Epithelial cell of prostate (primary cell): ENCODE measurements at places on chromosomes 1 and 21.

DNA sequence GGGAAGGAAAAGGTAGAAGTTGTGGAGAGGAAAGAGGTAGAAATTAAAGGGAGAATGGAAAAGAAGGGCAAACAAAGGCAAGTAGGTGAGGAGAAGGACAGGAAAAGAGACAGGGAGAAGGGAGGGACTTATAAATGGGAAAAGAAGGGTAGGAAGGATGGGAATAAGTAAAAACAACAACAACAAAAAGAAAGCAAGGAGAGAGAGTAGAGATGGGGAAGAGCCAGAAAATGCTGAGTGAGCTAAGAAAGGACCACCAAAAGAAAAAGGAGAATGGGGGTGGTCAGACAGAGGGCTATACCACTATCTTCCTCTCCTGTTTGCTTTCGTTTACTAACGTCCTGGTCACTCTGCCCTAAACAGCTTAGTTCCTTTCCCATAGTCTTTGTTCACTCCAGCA lies 1.7 kb upstream of the CMPK1 start:
- no peak for DNase-seq

- DNase-seq, result no peak
These were observed 101.3 kb upstream of the ACTL8 start for GRCh38 chr1:17653728-17654351.

DNA sequence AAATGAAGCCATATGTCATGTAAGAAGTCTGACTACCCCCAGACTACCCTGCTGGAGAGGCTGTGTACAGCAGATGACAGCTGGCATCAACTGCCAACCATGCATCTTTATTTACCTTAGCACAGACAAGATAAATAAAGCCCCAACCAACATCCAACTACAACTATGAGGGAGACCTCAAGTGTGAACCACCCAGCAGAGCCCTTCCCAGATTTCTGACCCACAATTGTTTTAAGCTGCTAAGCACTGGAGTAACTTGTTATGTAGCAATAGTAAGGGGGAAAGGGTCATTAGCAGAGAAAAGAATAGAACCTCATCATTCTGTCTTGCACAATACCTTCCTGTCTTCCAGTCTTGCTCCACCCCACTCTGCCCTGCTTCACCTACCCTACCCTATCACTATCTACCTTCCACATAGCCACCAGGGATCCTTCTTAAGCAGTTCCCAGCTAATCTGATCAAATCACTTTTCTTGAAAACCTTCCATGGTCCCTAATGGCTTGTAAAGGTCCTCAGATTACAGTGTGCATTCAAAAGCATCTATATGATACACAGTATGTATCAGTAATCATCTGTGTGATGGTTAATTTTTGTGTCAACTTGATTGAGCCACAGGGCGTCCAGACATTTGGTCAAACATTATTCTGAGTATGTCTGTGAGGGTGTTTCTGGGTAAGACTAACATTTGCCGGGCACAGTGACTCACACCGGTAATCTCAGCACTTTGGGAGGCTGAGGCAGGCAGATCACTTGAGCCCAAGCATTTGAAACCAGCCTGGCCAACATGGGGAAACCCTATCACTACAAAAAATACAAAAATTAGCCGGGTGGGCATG lies 19.6 kb upstream of the RBM15 start:
- DNase-seq, result no peak

DNA sequence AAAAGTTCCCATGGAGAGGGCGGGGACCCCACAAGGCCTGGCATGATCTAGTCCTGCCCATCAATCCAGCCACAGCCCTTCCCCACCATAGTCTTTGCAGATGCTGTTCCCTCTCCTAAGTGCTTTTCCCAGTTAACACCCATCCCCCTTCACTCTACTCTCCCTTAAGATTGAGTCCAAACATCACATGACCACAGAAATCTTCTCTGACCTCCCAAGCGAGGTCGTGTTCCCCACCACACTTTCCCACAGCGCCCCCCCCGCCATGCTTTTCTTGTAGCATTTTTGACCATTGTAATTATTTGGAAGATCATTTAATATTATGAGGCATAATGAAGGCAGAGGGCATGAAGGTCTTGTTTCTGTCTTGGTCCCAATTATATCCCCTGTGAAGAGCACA lies 4.3 kb upstream of the HSPG2 start:
- DNase-seq, result no peak

- DNase-seq, result no peak
These were observed 8.5 kb upstream of the PRDM15 start for GRCh38 chr21:41887667-41888066.

GRCh38 chr1:184110272-184111204 lies 59.0 kb downstream of the TSEN15 start:
- DNase-seq, result no peak

DNA sequence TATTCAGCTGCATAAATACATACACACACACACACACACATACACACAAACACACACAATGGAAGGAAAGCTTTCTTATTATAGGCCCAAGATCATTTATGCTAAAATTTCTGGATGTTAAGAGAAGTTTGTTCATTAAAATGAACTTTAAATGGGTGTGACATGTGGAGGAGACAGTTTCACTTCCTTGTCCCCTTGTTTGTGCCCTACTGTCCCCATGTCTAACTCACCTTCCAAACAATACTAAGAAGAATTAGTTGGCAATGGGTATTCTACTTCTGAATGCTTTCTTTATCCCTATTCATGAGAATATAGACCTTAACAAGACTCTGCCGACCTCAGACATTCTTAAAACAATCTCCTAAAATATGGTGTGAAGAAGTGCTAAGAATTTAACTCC lies 63.5 kb upstream of the NRIP1 start:
- DNase-seq, result no peak

GRCh38 chr1:208100906-208101305 lies 143.3 kb downstream of the PLXNA2 start:
- DNase-seq, result no peak

- DNase-seq, result peak; percentile 74
These were observed 83.5 kb downstream of the INTS7 start for GRCh38 chr1:211951856-211952255.

DNA sequence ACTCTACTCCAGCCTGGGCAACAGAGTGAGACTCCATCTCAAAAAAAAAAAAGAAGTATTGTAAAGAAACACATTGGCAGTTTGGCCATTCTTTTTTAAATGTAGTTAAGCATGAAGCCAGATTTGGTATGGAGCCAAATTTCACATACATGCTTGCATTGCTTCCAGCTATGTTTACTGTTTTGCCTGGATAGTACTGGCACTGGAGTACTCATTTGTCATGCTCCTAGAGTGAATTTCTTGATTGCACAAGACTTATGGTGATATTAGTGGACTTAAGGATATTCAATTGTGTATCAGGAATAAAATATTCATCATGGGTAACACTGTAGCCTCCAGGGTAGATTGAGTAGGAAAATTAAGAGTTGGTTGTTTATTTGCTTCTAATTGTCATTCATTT lies 24.5 kb upstream of the SLC9A1 start:
- peak; percentile 56 for DNase-seq
